Glutamatergic neuron (in vitro differentiated cells): ENCODE measurements at places on chromosomes 16 and 17. TPM values are rescaled to one million over a fixed set of nuclear protein-coding genes. Genes with fewer than 3 reads are reported as not detected.

GRCh38 chr17:4553669-4554068, 1.5 kb downstream of the MYBBP1A start:
- peaks cover 15% of the 10 kb centered on the region for H3K4me1 ChIP-seq
- H3K36me3 ChIP-seq, result no peaks in the 10 kb centered on the region
- no peak overlapping the region for H3K27ac ChIP-seq
- peaks cover 9% of the 10 kb centered on the region for H3K27me3 ChIP-seq
- no peak for DNase-seq

DNA sequence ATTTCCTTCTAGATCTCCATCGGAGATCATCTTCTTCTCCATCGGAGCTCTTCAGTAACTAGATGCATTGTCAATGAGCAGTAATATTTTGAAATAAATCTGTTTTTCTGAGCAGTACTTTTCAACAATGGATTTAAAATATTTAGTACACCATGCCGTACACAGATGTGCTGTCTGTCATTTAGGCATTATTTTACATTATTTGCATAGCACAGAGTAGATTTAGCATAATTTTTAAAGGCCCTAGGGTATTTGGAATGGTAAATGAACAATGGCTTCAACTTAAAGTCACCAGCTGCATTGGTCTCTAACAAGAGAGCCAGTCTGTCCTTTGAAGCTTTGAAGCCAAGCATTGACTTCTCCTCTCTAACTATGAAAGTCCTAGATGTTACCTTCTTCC, 95.4 kb upstream of the ANKFN1 start:
- DNase-seq, result no peak
- no peaks in the 10 kb centered on the region for H3K27me3 ChIP-seq
- H3K27ac ChIP-seq, result no peak overlapping the region
- H3K36me3 ChIP-seq, result no peaks in the 10 kb centered on the region

AKAP10 gene
- 29.8 TPM for total RNA-seq

DNA sequence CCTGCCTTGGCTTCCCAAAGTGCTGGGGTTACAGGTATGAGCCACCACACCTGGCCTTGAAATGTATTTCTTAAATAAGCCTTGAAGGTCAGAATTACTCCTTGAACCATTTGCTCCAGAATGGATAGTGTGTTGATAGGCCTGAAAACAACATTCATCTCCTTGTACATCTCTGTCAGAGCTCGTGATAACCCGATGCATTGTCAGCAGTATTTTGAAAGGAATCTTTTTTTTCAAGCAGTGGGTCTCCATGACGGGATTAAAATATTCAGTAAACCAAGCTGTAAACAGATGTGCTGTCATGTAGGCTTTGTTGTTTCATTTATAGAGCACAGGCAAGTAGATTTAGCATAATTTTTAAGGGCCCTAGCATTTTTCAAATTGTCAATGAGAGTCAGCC, 16.6 kb downstream of the NSRP1 start:
- H3K27me3 ChIP-seq, result no peaks in the 10 kb centered on the region
- H3K4me1 ChIP-seq, result no peaks in the 10 kb centered on the region
- H3K27ac ChIP-seq, result no peak overlapping the region
- no peak for DNase-seq

DNA sequence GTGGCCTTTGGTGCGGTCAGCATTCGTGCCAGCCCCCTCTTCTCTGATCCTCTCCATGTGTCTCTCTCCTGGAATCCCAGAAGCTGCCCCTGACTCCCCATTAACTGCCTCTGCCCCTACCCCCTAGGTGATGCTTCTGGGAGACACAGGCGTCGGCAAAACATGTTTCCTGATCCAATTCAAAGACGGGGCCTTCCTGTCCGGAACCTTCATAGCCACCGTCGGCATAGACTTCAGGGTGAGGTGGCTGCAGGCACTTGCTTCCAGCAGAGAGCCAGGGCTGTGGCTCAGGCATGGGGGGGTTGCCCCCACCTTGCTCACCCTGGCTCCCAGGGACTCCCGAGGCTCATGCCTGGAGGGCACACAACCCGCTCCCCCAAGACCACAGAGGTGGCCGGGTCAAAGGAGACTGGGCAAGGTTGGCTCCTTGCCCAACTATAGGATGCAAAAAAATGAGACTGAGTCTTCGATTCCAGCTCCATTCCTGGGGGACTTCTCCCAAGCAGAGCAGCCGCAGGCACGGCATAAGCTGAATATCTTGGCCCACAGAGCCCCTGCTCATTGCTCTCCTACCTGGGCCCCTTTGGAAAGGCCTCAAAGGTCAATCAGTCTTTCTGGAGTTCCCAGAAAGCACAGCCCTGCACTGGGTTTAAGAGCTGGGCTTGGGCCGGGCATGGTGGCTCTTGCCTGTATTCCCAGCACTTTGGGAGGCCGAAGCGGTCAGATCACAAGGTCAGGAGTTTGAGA, 3.8 kb downstream of the RAB37 start:
- H3K36me3 ChIP-seq, result no peaks in the 10 kb centered on the region
- no peak overlapping the region for H3K27ac ChIP-seq
- H3K27me3 ChIP-seq, result peaks cover 12% of the 10 kb centered on the region
- no peak overlapping the region for H3K4me3 ChIP-seq
